ENCODE measurements at places on chromosomes 1 and 21.
A peak's percentile ranks its signal among the peaks of the same experiment; 100 is the strongest.

DNA sequence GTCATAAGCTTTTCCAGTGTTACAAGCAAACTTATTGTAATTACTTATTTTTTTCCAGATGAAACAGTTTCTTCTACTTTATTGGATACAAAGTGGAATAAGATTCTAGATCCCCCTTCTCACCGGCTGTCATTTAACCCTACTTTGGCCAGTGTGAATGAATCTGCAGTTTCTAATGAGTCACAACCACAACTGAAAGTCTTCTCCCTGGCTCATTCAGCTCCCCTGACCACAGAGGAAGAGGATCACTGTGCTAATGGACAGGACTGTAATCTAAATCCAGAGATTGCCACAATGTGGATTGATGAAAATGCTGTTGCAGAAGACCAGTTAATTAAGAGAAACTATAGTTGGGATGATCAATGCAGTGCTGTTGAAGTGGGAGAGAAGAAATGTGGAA lies 95.5 kb downstream of the ZFYVE9 start:
- no peak for DNase-seq

GRCh38 chr1:25820247-25821111 lies 725 bp downstream of the MTFR1L start:
- peak; percentile 63 for DNase-seq

DNA sequence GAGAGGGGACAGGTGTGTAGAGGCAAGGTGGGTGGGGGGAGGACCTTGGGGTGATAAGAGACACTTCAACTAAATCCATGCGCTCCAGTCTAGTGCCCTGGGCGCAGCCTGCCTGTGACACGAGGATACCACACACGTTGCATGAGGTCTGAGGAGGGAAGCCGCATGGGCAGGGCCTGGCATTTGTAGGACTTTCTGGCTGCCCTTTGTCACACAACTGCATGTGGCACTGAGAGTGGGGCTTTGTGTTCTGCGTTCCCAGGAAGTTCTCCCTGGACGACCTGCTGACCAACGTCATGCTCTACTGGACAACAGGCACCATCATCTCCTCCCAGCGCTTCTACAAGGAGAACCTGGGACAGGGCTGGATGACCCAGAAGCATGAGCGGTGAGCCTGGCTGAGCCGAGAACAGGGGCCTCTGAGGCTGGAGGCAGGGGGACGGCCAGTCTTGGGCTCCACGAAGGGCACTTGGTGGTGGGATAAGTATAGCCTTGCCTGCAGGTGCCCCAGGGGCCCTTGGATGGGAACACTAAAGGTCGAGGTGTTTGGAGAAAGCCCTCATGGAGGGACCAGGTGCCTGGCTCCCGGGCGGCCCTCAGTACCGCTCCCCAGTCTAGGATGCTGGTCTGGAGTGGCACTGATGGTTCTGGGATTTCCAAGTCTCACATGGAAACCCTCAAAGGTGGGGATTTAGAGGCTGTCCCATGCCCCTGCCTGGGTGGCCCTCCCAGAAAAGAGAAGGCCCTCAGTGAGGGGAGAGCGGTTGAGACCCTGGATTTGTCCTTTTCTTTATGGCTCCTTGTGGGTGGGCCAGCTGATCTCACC lies 34.5 kb downstream of the EPHX1 start:
- DNase-seq: no peak

GRCh38 chr1:66916320-66916719 lies 8.3 kb downstream of the DNAI4 start:
- DNase-seq: no peak

DNA sequence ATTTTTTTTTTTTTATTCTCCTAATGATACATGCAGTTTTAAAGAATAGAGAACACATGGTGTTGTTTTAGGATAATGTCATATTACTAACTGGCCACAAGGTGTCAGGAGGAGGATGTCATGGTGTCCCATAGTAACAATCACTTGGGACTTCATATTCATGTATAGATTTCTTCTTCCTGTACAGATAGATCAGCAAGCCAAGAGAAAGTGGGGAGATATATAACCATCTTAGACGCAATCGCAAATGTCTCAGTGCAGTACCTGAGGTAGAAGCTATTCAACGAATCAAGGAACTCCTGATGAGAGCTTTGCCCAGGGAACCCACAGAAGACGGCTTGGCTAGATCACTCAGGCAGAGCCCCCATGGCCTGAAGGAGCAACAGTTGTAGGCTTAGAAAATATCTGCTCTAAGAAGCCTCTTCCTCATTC lies 12.3 kb downstream of the OR2T11 start:
- DNase-seq: peak; percentile 31

DNA sequence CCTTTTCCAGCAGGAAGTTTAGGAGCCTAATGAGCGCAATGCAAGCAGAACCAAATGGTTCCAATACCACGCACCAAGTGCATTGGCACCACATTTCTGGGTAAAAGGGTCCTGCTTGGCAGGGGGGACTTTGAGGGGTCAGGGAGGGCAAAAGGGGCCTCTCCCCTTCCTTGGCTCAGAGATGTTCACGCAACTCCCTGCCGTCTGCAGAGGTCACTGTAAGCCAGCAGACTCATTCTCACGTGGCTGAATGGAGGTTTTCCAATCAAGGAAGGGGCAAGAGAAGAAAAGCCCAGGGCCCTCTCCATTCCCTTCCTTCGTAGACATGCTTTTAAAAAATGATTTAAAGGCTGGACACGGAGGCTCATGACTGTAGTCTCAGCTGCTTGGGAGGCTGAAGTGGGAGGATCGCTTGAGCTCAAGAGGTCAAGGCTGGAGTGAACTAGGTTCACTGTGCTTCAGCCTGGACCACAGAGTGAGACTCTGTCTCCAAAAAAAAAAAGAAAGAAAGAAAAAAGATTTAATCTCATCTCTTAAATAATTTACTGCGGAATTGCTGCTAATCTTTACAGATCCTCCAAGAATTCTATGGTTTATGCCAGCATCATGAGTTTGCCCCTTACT lies 80.3 kb downstream of the RUNX3 start:
- peak; percentile 20 for DNase-seq

GRCh38 chr1:143691400-143691891 lies 280.3 kb downstream of the FAM72C start:
- peak; percentile 48 for DNase-seq

- no peak for DNase-seq
These were observed at the start of gene SCMH1 for GRCh38 chr1:41241749-41242341. TSS of gene SCMH1 (minus strand) at chr1:41242306. CDS start at chr1:41186133, 56,173 bp downstream.

DNA sequence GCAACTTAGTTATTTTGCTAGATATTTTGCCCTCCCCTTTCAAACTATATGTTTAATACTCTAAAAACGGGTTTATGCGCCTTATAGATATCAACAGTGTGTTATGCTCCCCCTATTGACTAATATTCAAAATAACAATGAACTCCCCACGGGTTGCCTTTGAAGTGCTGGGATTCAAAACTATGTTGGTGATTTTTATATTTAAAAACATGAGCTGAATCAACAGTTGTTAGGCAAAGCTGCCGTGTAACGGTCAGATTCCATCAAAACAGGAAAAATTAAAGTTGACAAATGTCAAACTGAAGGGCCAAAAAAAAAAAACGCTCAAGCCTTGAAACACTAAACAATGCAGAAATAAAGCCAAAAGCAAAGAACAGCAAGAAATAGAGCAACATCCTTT lies 2.5 kb downstream of the TGFBR3 start:
- peak; percentile 27 for DNase-seq

- no peak for DNase-seq
These were observed 11.5 kb downstream of the KNCN start for GRCh38 chr1:46539972-46540371.

DNA sequence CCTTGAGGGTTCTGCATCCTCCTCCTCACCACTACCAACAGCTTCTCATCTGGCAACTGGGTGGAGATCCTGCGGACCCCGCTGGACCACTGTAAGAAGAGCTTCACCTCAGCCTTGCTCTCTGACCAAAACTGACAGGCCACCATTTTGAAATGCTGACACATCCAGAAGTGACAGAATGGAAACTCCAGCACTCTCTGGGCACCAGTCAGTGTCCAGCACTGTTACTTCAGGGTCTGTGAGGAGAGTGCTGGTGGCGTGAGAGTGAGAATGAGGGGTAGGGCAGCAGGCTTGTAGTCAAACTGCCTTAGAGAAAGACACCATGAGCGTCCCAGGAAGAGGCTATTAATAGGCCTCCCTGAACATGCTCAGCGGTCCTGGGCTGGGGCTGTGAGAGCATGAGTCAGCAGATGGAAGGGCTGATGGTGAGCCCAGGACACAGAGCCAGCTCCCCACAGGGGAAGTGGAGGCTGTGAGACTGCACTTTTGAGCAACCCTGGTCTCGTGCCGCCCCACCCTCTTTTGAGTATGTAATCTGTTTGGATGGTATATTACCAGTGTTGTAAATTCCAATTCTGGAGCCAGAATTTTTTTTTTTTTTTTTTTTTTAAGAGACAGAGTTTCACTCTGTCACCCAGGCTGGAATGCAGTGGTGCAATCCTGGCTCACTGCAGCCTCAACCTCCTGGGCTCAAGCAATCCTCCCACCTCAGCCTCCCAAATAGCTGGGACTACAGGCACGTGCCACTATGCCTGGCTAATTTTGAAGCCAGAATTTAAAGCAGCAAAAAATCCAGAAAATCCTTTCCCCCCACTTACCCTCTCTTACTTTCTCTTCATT lies 34.4 kb upstream of the SLC30A1 start:
- peak; percentile 25 for DNase-seq

GRCh38 chr1:246267896-246268295 lies 239.2 kb downstream of the SMYD3 start:
- DNase-seq: no peak

- no peak for DNase-seq
These were observed 20.2 kb downstream of the LHX9 start for GRCh38 chr1:197937381-197937780.

- no peak for DNase-seq
These were observed 1613.6 kb upstream of the PRMT6 start for GRCh38 chr1:105442901-105443300.

GRCh38 chr1:103250441-103250861 lies 142.1 kb upstream of the COL11A1 start:
- DNase-seq: peak; percentile 93

DNA sequence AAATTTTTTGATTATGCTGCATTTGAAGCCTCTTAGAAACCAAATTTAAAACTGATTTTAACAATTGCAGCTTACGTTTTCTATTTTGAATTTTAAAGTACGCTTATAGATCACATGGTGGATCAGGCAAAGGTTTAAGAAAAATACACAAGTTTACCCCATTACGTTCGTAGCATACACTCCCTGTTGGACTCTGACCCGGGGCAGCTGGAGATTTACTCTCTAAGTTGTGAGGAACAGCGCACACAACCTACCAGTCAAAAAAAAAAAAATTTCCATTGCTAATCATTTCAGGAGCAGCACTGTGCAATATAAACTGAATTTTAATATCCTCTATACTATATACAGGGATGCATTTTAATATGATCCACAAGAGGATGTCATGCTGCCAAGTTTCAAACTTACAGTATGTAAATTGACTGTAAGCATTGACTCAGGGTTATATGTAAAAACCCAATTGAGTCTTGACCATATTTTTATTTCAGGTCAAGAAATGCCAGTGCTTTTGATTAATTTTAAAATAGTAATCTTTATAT lies 20.4 kb downstream of the CSDE1 start:
- DNase-seq: no peak

DNA sequence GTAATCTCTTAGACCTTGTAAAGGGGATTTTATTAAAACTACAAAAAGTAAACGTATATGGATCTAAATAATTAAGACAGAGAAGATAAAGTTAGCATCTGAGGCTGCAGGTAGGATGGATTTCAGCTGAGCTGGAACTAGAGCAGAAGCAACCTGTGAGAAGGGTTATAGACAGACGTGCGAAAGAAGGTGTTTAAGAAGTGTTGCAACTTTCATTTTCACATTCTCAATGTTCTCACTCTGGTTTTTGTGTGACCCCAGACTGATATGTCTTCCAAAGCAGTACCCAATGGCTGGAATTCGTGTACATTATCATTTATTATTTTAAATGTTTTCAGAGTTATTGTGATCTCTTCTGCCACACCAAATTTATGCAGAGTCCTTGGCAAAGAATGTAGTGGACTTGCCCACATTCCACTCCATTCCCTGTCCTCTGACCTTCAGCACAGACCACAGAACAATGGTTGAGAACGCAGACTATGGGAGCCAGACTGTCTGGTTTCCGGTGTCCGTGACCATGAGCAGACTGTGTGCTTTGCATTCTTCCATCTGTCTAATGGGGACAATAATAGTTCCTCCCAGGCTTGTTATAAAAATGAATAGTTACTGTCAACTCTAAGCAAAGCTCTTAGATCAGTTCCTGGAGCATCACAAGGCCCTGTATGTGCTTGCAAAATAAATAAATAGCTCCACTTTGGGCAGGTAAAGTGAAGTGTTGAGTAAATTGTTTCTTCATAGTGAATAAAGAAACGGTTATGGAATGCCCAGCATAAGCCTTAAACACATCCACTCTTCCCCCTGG lies 140.6 kb upstream of the SAMSN1 start:
- no peak for DNase-seq

- DNase-seq: no peak
These were observed 1.0 kb downstream of the TMEM201 start for GRCh38 chr1:9589719-9590157.

GRCh38 chr1:172071746-172072145 lies 230.4 kb downstream of the DNM3 start:
- DNase-seq: no peak

- no peak for DNase-seq
These were observed 250.9 kb upstream of the DAB1 start for GRCh38 chr1:57674801-57675200.

- DNase-seq: peak; percentile 92
These were observed 74.6 kb downstream of the SLC25A24 start for GRCh38 chr1:108125312-108126138.

- no peak for DNase-seq
These were observed 774 bp upstream of the ANGPTL7 start for GRCh38 chr1:11188381-11188780.

DNA sequence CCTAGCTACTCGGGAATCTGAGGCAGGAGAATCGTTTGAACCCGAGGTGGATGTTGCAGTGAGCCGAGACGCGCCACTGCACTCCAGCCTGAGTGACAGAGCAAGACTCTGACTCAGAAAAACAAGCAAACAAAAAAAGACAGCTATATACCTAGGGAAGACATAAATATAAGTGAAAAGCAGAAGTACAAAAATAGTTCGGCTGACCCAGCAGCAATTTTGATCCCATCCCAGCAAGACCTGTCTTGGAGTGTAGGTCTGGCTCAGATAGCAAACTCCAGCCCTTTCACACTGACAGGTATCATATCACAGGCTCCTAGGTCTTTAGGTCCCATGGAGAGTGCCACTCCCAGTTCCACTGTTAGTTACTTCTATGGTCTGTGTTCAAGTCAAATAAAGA lies 14.6 kb downstream of the MTX1 start:
- DNase-seq: no peak

DNA sequence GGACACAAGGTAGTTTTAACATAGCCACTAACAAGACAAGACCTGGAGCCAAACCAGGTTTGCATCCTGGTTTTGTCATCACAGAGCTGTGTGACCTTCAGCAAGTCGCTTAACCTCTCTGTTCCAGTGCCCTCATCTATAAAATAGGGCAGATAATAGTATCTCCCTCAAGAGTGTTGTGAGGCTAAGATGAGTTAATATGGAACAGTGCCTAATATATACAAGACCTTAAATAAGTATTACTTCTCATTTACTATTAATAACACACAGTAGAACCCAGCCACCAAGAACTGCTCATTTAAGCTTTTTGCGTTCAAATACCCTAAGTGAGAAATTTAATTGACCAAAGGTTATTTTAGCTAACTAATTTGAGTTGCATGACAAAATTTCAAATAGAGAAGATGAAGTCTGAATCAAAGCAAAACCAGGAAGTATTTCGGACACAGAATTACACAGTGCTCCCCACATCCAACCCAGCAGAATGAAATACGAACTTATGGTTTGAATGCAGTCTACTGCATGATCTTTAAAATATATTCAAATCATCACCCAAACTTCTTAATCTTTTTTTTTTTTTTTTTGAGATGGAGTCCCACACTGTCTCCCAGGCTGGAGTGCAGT lies 123.9 kb upstream of the KRTAP19-8 start:
- DNase-seq: no peak
